ENCODE measurements at places on chromosomes 6 and 20. TPM values are rescaled to one million over a fixed set of nuclear protein-coding genes. Genes with fewer than 3 reads are reported as not detected.

DEFB124 gene
- polyA plus RNA-seq = not detected

PRR18 gene
- 0.45 TPM for polyA plus RNA-seq

GRCh38 chr6:34543421-34543820, 12.7 kb downstream of the SPDEF start:
- no peaks in the 10 kb centered on the region for H3K36me3 ChIP-seq
- H3K4me3 ChIP-seq = no peak overlapping the region
- H3K27me3 ChIP-seq = no peaks in the 10 kb centered on the region
- DNase-seq = no peak
- H3K4me1 ChIP-seq = no peaks in the 10 kb centered on the region

DNA sequence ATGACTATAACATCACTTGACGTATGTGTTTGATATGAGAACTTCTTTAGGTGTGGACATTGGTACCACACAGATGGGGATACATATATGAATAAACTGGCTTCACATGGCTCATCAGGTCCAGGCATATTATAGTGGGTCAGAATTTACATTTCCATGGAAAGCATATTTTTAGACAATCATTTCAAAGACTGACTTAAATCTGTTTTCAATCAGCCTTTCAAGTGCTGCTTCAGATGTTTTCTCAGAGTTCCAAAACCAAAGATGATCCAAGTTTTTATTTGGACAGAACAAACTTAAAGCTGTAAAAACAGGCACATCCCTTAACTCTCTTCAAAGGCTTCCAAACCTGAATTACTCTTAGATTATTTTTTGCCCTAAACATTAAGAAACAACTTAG, 88.1 kb downstream of the PRSS35 start:
- H3K4me1 ChIP-seq = no peaks in the 10 kb centered on the region
- no peaks in the 10 kb centered on the region for H3K36me3 ChIP-seq
- H3K27me3 ChIP-seq = no peaks in the 10 kb centered on the region
- DNase-seq = no peak
- no peak overlapping the region for H3K4me3 ChIP-seq

- no peak overlapping the region for H3K27ac ChIP-seq
- no peak for DNase-seq
- H3K4me3 ChIP-seq = no peak overlapping the region
- H3K4me1 ChIP-seq = no peaks in the 10 kb centered on the region
- no peaks in the 10 kb centered on the region for H3K36me3 ChIP-seq
Measured at GRCh38 chr20:24109537-24109936, 121.0 kb upstream of the GGTLC1 start.

All from small intestine (tissue), 16 donors.